ENCODE measurements at places on chromosomes 5 and 9. TPM values are rescaled to one million over a fixed set of nuclear protein-coding genes. Genes with fewer than 3 reads are reported as not detected.

GRCh38 chr5:64625678-64626077, 64.6 kb upstream of the SHISAL2B start:
- H3K27ac ChIP-seq: no peak overlapping the region
- no peaks in the 10 kb centered on the region for H3K4me1 ChIP-seq
- no peaks in the 10 kb centered on the region for H3K27me3 ChIP-seq
- no peaks in the 10 kb centered on the region for H3K36me3 ChIP-seq
- no peak overlapping the region for H3K4me3 ChIP-seq

DNA sequence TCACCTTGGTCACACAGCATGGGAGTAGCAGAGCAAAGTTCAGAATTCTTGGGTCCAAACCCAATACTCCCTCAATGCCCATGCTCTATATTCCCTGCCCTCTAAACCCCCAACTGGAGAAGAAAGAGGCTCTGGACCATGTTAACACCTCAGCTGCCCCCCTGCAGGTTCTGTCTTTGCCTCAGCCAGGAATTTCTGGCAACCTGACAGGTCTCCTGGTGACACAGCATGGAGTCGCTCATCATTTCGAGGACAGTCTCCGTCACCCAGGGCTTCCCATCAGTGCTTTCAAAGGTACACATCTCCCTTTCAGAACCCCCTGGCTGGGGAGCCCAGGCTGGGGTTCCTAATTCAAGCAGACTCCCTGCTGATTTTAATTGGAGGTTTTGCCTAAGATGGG, 189.5 kb downstream of the BRINP1 start:
- no peak for DNase-seq
- peaks cover 3% of the 10 kb centered on the region for H3K36me3 ChIP-seq
- H3K4me3 ChIP-seq: no peak overlapping the region
- no peak overlapping the region for H3K27ac ChIP-seq
- H3K4me1 ChIP-seq: peaks cover 47% of the 10 kb centered on the region

DNA sequence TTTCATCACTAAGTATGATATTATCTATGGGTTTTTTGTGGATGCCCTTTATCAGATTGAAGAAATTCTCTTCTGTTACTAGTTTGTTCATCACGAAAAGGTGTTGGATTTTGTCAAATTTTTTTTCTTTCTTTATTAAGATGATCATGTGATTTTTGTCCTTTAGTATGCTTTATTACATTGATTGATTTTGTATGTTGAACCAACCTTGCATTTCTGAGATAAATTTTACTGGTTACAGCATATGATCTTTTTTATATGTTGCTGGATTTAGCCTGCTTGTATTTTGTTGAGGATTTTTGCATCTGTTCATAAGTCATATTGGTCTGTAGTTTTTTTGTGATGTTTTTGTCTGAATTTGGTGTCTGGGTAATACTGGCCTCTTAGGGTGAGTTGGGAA, 42.8 kb downstream of the RAD23B start:
- peaks cover 81% of the 10 kb centered on the region for H3K36me3 ChIP-seq
- H3K27me3 ChIP-seq: no peaks in the 10 kb centered on the region
- H3K4me3 ChIP-seq: no peak overlapping the region
- peak overlapping the region; percentile 7 for H3K27ac ChIP-seq
- no peak for DNase-seq
- peaks cover 8% of the 10 kb centered on the region for H3K4me1 ChIP-seq

GRCh38 chr9:89616411-89616810, 11.6 kb downstream of the GADD45G start:
- peaks cover 24% of the 10 kb centered on the region for H3K4me1 ChIP-seq
- H3K27ac ChIP-seq: no peak overlapping the region
- H3K36me3 ChIP-seq: peaks cover 12% of the 10 kb centered on the region
- H3K4me3 ChIP-seq: no peak overlapping the region

The OR1L8 gene
- total RNA-seq: not detected
